ENCODE measurements at places on chromosomes 7 and 10. TPM values are rescaled to one million over a fixed set of nuclear protein-coding genes. Genes with fewer than 3 reads are reported as not detected.

Gene UPP1
- total RNA-seq, result 54.2 TPM

Gene TMEM273
- total RNA-seq, result 30.4 TPM

Gene MRM2
- total RNA-seq, result 18.1 TPM

Gene SMKR1
- total RNA-seq, result 1.2 TPM

DNA sequence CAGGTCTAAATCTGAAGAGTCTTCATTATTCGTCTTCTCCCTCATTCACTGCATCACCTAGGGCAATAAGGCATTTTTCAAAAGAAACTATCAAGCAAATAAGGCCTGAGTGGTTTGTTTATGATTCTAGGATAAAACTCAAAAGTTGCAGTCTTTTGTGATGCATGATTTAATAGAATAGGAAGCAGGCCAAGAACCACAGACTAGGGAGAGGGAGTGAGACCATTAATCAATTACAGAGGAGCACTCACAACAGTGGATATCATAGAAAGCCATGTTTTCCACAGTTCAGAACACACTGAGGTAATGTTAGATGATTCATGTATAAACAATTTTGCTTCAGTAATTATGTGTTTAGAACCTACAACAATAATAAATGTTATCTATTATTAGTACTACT lies 87.8 kb upstream of the LRRTM3 start:
- H3K36me3 ChIP-seq, result no peaks in the 10 kb centered on the region
- H3K27ac ChIP-seq, result no peak overlapping the region
- H3K4me3 ChIP-seq, result no peak overlapping the region
- DNase-seq, result no peak

DNA sequence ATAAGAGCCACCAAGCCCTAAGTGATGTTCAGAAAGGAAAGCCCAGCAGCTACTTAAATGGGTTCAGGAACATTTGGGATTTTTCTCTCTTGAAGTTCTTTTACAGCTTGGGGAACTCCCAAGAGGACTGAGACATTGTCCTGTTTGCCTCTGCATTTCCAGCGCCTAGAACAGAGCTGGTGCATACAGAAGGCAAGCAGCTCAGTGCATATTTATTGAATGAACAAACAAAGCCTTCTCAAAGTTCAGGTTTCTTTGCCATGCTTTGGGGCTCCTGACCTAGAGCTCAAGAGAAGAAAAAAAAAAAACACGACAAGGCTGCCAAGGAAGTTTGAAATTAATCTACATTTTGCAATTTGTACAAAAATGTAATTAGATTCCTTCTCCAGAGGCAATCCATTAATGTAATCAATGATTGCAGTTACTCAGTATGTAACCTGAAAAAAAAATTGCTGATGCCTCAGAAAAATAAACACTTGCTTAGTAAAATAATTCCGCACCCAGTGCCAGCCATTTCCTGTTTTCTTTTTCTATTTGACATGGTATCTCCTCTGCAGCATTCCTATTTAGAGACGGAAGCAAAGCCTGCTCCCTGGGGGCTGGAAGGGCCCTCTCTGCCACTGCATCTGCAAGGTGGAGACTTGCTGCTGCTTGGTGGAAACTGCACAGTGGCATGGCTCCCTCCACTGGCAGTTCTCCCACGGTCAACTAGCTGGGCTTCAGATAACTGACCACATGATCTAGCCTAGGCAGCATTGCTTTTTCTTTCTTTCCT lies 157.3 kb downstream of the TMEM178B start:
- H3K27ac ChIP-seq, result no peak overlapping the region
- no peaks in the 10 kb centered on the region for H3K36me3 ChIP-seq
- DNase-seq, result no peak
- no peaks in the 10 kb centered on the region for H3K4me1 ChIP-seq
- H3K27me3 ChIP-seq, result no peaks in the 10 kb centered on the region

GRCh38 chr10:36301539-36301938 lies 659.4 kb upstream of the FZD8 start:
- no peaks in the 10 kb centered on the region for H3K27me3 ChIP-seq
- H3K27ac ChIP-seq, result no peak overlapping the region
- H3K4me3 ChIP-seq, result no peak overlapping the region
- H3K36me3 ChIP-seq, result no peaks in the 10 kb centered on the region
